ENCODE measurements at places on chromosomes 2 and 18.

DNA sequence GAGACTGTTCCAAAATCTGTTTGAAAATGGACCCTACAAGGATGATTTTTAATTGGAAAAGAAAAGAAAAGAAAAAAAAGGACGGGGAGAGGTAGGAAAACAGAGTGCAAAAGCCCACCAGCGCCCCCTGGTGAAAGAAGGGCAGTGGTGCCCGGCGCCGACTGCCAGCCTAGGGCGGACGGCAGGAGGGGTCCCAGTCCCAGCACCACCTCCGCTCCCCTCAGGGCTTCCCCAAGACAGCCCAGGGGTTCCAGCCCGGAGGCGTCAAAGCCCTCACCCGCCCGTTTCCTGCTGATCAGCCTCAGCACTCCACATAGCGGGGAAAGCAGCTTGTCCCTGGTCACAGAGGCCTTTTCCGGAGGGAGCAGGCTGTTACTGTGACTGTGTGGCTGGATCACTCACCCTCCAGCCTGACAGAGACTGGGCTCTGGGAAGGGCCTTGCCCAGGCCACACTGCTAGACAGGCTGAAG, 213.9 kb downstream of the TFCP2L1 start:
- DNase-seq = no peak

GRCh38 chr18:45339810-45340550, 275.3 kb upstream of the SLC14A2 start:
- DNase-seq = no peak

DNA sequence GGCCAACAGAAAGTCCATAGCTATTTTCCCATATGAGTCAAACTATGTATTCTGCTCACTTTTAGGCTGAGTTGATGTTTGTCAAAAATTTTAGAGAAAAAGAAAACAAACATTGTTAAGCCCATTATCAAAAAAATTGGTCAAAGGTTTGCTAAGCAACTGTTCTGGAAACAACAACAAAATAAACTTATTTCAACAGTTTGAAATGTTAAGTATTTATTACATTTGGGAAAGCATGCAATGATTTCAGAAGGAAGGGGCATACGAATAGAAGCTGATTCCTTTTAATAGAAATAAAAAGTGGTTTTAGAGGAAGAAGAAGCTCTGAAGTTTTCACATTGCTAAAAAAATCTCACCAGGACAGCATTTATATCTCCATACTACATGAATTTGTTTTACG, 1837.5 kb upstream of the CELF4 start:
- DNase-seq = no peak

GRCh38 chr2:1504311-1504750, 91.1 kb downstream of the TPO start:
- DNase-seq = no peak

- DNase-seq = no peak
Observed at GRCh38 chr18:65859075-65859474, 108.3 kb downstream of the CDH7 start.

GRCh38 chr2:28394331-28394877, 1.7 kb downstream of the FOSL2 start:
- DNase-seq = no peak

- DNase-seq = no peak
Observed at GRCh38 chr2:190948671-190949070, 65.3 kb downstream of the STAT1 start.

- no peak for DNase-seq
Observed at GRCh38 chr18:76981396-76981968, 151.1 kb downstream of the MBP start.

DNA sequence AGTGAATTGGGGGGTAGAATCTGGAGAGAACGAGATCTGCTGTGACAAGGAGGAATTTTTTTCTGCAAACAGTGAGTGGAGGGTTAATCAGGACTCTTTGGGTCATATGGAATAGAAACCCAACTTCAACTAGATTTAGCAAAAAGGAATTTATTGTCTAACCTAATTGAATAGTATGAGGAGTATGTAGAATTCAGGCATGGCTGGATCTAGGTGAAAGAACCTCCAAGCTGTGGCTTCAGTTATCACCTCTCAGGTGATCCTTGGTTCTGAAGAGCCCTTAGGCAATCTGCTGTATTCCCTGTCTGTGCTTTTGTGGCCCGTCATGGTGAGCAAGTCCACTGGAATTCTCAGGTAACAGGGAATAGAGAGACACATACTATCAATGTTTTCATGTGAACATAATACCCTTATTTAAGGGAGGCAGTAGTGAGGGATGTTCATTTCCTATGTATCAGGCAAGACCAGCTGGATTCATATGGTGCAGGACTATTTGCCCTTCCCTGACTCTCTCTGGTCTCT, 164.7 kb downstream of the ALPK2 start:
- no peak for DNase-seq

DNA sequence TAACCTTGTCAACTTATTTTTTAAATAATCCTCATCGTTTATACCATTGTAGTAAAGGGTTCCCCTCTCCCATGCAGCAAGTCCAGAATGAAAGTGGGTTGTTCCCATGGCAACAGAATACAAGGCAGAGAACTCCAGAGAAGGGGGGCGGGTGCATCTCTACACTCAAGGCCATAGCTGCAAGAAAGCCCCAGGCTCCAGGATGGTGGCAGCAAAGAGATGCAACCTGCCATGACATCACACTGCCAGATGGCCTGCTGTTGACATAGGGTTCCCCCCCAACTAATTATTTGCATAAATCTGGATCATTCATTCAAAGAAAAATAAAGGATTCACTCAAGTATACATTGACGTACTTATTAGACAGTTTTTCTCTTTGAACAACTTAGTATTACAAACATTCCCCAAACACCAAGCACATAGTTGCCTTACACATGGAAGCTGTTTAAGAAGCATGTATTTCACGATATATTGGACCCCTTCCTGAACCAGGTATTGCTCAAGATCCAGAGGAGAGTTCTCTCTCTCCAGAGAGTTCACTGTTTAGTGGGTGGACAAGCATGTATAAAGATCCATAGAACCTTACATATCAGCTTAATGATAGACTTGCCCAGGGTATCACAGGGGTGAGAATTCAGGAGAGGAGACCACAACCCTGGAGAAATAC, 87.4 kb upstream of the KLF7 start:
- no peak for DNase-seq

DNA sequence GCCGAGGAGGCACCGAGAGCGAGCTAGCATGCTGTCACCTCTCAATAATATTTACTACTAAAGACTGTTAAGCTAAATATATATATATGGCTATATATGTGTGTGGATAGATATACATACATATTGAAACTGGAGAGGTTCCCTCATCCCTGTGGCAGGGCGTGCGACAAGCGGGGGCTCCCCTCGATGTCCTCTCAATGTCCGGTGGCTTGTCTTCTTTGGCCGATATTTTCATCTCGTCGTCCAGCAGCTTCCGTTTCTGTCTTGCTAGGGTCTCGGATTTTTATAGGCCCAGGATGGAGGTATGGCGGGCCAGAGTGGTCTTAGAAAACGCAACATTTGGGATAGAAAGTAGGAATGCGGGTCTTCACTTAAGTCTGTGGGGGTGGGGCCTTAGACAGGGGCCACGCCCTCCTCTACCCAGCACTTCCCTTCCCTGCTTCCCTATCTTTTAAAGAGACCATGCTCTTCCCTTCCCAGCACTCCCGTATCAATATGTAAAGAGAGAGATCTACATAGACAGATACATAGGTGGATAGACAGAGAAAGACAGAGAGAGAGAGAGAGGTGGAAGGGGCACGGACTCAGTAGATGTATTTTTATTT, 866.8 kb downstream of the DSC3 start:
- no peak for DNase-seq

GRCh38 chr2:106532236-106532635, 45.1 kb downstream of the CD8B2 start:
- DNase-seq = no peak

GRCh38 chr2:233473386-233473791, 93.2 kb downstream of the USP40 start:
- no peak for DNase-seq

GRCh38 chr18:57837917-57838548, 34.9 kb upstream of the ATP8B1 start:
- no peak for DNase-seq

DNA sequence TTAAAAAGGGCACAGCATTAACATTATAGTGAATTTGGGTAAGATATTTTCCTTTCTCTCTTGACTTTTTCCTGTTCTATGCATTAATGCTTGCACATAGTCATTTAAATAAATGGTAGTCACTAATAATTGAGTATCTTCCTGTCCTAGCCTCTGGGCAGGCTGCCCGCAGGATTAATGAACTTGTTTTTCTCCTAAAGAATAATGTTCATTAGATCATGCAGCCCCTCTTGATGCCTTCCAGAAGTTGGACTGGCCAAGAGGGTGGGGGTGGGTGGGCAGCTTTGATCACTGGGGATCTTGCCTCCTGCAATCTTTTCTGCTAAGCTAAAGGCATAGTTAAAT, 514.5 kb upstream of the CDH2 start:
- no peak for DNase-seq

- DNase-seq = no peak
Observed at GRCh38 chr2:199414001-199414400, 43.7 kb downstream of the SATB2 start.

DNA sequence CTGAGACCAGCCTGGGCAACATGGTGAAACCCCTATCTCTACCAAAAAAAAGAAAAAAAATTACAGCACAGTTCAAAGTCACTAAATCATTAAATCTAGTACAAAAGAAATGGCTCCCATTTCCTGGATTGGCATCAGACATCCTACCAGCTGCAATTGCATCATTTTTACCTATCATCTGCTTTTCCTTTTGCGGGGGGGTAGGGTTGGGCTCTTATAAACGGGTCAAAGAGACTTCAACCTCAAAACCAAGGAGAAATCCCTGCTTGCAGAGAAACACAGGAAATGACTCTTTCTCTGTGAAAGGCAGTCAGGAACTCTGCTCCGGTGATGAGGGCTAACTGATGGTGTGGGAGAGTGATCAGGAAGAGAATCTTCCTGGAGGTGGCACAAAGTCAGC, 45.3 kb upstream of the RFX8 start:
- no peak for DNase-seq

DNA sequence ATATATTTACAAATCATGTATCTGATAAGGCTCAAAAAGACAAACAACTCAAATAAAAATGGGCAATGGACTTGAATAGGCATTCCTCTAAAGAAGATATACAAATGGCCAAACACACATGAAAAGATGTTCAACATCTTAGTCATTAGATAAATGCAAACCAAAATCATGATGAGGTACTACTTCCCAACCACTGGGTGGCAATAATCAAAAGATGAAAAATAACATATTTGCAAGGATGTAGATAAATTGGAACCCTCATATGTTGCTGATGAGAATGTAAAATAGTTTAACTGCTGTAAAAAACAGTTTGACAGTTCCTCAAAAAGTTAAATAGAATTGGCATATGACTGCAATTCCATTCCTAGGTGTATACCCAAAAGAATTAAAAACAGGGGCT, 132.3 kb downstream of the TTC32 start:
- DNase-seq = no peak

GRCh38 chr2:28754321-28754720, 2.7 kb downstream of the PPP1CB start:
- no peak for DNase-seq

DNA sequence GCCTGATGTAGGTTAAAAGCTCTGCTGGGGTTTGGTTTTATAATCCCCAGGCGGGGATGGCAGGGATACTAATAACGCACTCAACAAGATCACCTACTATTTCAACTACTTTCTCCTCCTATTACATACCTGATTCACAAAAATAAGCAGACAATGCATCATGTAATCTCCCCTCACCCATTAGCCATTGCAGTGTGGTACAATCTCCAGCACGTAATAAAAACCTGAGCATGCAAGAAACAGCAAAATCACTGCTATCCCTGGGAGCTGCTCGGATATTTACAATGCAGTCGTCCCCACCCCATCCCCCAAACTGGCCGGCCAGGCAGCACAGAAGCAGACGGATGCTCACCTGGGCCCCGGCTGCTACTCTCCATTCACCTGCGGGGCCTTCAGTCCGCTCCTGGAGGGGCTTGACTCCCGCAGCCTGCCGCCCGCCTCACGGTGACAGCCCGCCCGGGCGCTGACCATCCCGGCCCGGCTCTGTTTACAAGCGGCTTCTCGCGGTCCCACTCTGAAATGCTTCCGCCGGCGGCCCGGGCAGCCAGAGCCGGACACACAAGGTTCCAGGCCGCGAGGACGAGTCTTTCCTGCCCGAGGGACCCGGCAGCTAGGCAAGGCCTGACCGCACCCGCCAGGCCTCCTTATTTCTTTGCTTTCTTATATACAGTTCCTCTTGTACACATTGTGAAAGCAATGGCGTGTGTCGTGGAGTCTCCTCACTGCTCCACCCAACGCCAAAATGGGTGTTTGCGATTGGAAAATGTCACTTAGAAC, at the start of gene PLEKHM3:
Gene PLEKHM3, minus strand, starts transcription at position 491 of the 777 bp plus-strand sequence. CDS start 23,888 bp downstream, outside the sequence.
- peak; percentile 59 for DNase-seq

GRCh38 chr2:224925810-224926100, 116.5 kb downstream of the DOCK10 start:
- DNase-seq = no peak

DNA sequence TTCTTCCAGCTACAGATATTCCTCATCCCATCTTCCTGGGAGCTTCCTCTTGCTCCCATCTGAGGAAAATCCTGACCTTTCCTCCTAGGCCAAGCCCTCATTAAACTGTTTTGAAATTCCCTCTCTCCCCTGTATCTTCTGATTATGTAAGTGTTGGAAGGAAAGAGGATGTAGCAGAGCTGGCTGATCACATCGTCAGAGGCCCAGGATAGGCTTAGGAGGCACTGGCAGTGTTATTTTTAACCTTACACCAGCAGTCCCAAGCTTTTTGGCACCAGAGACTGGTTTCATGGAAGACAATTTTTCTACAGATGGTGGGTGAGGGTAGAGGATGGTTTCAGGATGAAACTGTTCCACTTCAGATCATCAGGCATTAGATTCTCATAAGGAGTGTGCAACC, 630.4 kb downstream of the EPHA4 start:
- DNase-seq = no peak

DNA sequence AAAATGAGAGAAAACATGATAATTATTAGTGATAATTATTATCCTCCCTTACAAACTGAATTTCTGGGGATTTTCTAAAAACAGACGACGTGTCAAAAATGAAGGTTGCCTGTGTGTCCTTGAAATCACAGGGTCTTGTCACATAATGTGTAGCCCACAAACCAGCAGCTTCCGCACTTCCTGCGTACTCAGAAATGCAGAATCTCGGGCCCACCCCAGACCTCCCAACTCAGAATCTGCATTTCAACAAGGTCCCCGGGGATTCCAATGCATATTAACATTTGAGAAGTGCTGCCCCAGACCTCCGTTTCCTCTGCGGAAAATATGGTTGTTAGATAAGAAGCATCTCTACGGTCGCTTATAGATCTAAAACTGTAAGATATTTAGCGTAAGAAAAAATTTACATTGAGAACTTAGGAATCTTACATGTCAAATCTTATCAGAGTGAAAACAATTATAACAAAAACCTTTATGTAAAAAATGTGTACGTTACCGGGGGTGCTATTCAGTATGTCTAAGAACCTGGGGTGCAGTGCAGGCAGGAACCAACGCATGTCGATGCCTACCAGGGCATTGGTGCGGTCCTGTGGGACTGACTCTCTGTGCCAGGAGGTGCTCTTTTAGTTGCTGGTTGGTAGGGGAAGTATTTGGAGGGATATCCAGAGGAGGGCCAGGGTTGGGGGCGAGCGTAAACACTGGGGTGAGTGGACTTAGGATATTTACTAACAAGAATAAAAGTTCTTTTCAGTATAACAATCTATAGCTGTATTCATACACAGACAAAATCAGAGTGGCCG, 15.2 kb downstream of the CDKL4 start:
- no peak for DNase-seq

- no peak for DNase-seq
Observed at GRCh38 chr2:222057347-222058073, 241.3 kb downstream of the PAX3 start.
